Vagina (tissue), 2 donors: ENCODE measurements at places on chromosomes 16 and 17. TPM values are rescaled to one million over a fixed set of nuclear protein-coding genes. Genes with fewer than 3 reads are reported as not detected.

Gene ABAT
- 3.9 TPM for total RNA-seq

Gene CMTM1
- not detected for total RNA-seq

Gene LRRC75A
- 1.7 TPM for total RNA-seq

Gene VTN
- 2.7 TPM for total RNA-seq

- no peak for DNase-seq
These were observed 86.7 kb downstream of the CLEC16A start for GRCh38 chr16:11030990-11031510.
